Muscle of leg (tissue), 16 donors: ENCODE measurements at places on chromosomes 2 and 18.

DNA sequence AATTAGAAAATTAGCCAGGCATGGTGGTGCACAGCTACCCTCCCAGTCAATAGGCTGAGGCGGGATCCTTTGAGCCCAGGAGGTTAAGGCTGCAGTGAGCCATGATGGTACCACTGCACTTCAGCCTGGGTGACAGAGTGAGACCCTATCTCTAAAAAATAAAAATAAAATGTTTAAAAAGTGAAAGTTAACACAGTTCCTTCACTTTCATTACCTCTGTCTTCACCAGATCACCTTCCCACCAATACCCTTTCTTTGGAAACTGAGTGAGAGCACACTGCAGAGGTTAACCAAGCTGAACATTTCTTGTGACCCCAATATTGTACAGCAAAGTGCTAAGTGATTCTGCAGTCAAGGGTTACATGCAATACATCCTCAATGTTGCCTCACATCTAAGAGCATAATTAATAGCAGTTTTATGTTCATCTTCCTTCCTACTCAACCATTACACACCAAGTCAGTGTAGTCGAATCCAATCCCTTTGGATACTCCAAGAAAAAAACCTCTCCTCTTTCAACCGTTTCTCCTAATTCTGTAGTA is 1.7 kb downstream of the L3MBTL4 start:
- DNase-seq, result no peak

DNA sequence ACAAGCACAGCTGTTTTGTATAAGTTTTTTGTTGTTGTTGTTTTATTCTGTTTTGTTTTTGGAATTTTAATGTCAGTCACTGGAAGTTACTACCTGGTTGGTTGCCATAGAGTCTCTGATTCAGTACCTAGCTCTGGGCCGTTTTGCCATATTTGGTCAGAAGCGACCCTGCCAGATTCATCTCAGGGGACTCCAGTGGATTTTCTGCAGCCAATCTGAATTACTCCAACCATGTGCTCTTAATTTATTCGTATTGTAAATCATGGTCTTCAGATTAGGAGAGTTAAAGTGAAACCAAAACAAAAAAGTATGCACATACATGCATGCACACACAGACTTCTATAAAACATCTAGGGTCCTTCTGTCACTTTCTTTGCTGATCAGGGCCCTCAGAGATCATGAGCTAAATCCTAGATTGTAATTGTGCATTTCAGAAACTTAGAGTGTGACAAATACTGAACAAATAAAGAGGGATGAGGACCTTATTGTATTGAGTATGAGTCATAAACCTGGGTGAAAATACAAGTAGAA is 317.4 kb upstream of the UBE2E3 start:
- DNase-seq, result peak; percentile 80

GRCh38 chr2:30406853-30407252 is 40.2 kb upstream of the LCLAT1 start:
- DNase-seq, result no peak

DNA sequence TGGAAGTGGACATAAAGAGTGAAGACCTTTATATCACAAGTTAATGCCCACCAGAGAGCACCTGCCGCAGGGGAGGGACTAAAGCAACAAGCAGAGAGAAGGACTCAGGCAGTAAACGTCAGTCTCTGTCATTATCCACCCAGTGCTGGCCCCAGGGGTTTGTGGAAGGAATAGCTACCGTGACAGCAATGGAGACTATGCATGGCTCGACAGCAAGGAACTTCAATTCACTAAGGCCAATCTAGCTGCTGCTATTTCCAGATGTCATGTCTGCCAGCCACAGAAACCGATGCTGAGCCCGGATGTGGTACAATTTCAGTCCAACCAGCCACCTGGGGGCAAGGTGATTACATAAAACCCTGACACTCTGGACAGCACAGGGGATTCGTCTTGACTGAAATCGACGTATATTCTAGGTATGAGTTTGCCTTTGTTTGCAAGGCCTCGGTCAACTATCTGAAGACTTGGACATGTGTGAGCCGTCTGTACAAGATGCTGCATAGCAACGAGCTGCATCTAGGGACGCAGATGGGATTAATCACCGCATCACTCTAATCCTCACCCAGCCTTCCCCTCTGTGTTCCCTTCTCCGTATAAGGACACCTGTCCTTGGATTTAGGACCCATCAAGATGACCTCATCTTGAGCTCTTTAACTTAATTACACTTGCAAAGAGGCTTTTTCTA is 154.1 kb upstream of the SH3BP4 start:
- DNase-seq, result no peak

- DNase-seq, result no peak
Observed at GRCh38 chr18:10748641-10749040, 222.8 kb downstream of the NAPG start.

- peak; percentile 1 for DNase-seq
Observed at GRCh38 chr18:31156821-31157763, 5.6 kb downstream of the DSC1 start.

DNA sequence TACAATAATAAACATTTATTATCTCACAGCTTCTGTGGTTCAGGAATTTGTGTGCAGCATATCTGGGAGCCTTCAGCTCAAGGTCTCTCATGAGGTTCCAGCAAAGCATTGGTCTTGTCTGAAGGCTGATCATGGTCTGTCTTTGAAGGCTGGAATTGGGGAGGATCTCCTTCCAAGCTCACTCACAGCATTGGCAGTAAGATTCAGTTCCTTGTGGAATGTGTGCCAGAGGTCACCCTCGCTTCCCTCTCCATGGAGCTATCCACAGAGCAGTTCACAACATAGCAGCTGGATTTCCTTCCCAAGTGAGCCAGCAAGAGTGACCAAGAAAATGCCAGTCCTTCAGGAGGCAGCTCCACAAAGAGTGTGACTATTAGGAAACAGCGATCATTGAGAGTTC is 202.2 kb upstream of the ST6GAL2 start:
- DNase-seq, result no peak

DNA sequence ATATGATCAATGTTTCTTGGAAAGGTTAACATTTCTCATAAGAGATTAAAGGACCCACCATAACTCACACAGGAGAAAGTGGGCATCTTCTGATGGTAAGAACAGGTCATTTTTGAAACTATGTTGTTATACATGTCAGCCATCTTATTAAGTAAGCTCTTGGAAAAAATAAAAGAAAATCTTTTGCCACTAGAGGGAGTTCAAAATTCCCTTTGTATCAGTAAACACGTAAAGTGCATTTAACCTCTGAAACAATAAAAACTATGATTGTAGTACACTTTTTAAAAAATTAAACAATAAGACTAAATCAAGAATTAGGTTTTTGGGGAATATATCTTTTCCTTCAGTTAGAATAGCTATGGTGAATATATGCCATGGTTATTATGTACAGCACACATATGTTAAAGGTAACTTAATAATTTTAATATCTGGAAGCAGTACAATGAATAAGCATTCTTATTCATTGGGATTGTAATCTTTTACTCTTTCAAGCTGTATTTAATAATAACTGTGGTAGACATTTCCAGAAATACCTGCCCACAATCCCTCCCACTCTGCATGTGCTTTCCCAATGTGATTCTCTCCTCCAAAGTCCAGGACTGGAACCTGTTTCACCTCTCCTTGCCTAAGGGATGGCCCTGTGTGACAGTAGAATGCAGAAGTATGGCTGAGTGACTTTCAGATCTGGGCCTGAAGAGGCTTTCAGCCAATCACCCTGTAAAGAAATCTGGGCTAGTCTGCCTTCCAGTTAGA is 64.2 kb downstream of the RBMS1 start:
- DNase-seq, result peak; percentile 88

- DNase-seq, result no peak
Observed at GRCh38 chr18:11664286-11664685, 24.8 kb upstream of the GNAL start.
